ENCODE measurements at places on chromosomes 6 and 20.

- no peak for DNase-seq
Observed at GRCh38 chr6:113588646-113589045, 268.5 kb upstream of the MARCKS start.

DNA sequence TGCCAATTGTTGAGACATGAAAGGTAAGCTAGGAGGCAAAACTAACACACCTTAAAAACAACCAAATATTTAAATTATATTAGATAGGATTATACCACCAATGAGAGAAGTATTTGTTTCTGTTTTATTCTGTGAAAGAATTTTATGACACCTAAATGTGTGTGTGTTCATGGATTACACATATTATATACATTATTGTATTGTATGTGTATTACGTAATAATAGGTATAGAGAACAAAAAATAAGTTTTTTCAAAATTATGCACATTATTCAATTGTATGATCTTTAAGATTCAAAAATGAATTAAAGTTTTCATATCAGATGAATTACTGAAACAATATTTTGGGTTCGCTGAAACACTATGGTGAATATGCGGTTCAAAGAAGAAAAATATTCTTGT, 84.3 kb upstream of the FABP7 start:
- DNase-seq, result no peak

GRCh38 chr20:5670036-5670536, 80.1 kb upstream of the SHLD1 start:
- DNase-seq, result no peak

DNA sequence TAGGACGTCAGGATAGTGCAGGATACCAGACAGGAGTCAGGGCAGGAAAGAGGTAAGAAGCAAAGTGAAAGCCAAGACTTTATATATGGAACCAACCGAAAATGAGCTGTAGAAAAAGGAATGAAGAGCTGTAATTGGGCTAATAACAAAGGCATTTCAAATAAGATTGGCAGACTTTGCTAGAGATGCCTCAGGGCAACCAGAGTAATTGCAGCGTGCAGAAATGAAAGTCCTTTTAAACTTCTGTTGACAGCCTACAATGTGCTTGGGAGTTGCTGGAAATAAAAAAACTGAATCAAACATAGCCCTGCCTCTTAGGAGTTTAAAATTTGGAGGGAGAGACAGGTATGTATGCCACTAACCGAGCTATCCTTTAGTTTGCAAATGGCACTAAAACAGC, 56.4 kb upstream of the NKX2-4 start:
- no peak for DNase-seq

GRCh38 chr20:44004306-44004915, 89.8 kb downstream of the TOX2 start:
- no peak for DNase-seq

DNA sequence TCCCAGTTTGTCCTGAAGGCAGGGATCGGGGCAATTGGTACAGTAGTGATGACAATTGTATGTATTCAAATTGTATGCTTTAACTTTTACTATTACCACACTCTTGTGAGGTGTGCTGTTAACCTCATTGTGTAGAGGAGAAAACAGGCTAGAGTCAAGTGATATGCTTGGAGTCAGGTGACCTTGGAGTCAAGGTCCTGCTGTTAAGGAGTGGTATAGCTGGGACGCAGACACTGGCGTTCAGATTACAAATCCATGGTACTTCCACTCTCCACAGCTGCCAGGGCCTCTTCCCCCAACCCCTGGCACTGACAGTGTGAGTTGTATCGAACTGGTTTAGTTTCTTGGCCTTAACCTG, 10.5 kb downstream of the CNPY3 start:
- no peak for DNase-seq

GRCh38 chr6:126227833-126228702, 111.8 kb upstream of the CENPW start:
- DNase-seq, result peak; percentile 70

DNA sequence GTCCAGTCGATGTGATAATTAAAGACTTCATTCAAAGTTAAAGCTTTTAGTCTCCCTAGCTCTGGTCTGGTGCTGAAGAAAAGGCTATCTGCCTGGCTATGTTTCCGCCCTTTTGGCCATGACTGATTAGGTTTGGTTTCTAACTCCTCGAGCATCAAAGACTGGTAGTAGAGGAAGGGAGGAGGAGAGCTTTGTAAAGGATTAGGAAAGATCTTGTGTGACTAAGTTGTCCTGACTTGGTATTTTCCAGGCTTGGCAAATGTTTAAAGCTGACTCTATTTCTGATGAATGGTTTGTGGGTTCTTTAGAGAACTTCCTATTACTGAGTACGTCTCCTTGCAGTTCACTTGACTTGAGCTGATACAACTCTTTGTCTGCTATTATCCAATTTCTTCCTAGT, 312.9 kb downstream of the GJA1 start:
- no peak for DNase-seq

DNA sequence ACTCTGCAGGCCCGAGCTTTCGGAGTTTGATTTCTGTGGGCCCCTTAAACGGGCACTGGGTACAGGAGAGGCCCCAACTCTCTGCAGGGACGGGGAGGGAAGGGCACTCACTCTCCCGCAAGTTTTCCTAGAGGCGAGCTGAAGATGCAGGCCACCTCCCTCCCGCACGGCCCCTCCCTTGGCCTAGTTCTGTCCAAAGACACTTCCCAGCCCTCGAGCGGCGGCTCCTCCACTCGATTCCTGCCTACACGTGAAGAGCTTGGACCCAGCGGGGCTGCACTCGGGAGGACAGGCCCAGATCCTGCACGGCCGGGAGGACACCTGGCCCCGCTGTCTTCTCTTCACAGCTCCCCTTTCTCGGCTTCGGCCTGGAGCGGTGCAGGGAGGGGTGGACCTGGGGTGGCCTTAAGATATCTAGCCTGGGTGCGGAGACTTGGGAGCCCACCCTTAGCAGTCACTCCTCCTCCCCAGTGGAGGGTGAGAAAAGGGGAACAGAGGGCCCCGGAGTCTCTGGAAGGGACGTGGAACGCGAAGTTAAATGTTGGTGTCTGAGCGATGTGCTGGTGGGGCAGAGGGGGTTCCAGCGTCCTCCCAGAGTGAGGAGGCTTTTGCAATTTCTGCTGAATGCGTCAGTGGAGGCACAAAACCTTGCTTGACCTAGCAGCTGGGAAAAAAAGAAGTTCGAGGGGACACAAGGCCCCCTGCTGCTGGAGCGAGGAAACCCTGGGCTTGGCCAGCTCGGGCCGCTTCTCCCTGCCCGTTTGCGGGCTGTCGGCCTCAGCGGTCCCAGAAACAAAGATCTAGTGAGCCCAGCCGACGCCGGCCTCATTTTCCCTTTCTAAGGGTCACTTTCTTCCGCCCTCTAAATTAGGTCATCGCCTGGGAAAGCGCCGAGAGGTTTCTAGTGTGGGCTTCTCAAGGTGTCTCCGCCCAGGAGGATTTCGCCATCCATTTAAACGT, 4.9 kb downstream of the OLIG3 start:
- no peak for DNase-seq

DNA sequence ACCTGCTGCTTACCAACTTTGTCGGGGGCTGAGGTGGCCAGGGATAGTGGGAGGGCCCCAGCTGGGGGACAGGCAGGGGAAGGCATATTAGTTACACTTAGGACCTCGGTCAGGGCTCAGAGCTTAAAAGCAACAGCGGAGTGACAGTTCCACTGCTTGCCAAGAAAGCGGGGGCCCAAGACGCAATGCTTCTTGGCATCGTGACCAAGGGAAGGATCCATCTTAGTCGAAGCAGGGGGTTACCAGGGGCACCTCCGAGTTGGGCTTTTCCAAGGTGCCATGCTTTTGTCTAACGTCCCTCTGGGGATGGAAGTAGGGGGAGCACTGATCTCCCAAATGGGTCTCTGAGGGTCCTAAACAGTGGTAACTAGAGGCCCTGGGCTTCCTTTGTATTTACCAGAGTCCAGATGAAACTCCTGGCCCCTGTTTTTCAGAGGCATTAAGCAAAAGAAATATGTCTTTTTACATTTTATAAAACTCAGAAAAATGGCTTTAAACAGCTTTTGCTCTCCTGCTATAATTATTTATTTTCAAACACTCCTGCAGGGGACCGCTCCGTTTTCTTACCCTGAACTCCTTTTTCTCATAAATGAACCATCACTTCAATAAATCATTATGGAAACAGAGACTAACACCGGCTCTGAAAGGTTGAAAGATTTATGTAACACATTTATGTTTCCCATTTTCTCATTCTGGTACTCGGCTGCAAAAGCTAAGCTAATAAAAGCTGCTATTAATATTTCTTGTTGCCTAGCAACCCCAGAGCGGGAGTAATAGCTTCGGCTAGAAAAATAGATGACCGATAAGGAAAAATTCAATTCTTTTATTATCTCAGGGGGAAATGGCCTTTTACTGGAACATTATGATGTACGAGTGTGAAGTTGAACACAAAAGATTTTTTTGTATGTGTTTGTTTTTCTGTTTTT, 100.4 kb downstream of the TOX2 start:
- no peak for DNase-seq

DNA sequence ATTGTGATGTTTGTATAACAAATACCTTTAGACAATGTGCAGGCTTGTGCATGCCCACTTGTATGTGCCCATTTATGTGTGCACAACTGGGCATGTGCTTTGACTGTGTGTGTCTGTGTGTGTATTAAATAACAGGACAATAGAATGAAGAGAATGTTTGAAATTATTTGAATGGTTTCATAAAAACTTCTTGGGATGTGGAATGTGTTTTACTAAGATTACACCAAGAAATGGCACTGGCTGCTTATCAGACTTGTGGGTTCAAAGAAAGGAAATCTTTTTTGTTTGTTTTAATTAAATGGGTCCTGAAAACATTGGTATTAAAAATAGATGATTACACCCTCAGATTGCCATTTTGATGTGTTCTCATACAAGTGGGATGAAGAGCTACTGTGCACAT, 191.6 kb upstream of the CCN2 start:
- no peak for DNase-seq

GRCh38 chr6:25142506-25142905, 136.7 kb upstream of the CARMIL1 start:
- DNase-seq, result no peak

- no peak for DNase-seq
Observed at GRCh38 chr6:130107710-130108109, 89.3 kb downstream of the L3MBTL3 start.

DNA sequence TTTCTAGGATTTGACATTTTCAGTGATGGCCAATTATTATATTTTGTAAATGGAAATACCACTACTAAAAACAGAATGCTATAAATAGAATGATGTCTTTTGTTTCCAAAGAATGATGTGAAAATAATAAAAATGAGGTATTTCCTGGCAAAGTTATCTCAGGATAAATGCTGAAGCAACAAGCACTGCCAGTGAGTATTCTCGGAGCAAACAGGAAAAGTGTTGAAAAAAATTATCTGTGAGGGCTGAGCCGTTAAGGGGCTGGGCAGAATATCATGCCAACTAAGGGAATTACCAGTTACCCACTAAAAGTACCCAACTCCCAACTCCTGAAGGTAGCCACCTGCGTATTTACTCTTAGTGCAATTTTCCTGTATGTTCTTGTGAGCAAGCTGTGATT, 23.6 kb upstream of the SCAF8 start:
- no peak for DNase-seq

DNA sequence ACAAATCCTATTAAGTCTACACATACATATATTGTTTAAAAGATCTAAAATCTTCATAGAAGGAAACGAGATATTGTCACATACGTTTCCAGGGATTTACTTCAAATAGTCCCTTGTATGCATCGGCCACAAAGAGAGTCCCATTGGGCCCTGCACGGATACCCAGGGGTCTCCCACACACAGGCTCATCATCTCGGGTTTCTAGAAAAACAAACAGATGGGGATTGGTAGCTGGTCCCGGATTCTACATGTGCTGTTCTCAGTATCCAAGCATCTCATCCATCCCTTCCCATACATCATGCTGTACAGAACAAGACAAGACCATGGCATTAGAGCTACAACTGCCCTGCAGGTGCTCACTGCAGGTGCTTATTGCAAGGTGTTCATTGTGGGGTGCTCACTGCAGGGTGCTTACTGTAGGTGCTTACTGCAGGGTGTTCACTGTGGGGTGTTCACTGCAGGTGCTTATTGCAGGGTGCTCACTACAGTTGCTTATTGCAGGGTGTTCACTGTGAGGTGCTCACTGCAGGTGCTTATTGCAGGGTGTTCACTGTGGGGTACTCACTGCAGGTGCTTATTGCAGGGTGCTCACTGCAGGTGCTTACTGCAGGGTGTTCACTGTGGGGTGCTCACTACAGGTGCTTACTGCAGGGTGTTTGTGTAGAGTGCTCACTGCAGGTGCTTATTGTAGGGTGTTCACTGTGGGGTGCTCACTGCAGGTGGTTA, 21.0 kb downstream of the APMAP start:
- no peak for DNase-seq

DNA sequence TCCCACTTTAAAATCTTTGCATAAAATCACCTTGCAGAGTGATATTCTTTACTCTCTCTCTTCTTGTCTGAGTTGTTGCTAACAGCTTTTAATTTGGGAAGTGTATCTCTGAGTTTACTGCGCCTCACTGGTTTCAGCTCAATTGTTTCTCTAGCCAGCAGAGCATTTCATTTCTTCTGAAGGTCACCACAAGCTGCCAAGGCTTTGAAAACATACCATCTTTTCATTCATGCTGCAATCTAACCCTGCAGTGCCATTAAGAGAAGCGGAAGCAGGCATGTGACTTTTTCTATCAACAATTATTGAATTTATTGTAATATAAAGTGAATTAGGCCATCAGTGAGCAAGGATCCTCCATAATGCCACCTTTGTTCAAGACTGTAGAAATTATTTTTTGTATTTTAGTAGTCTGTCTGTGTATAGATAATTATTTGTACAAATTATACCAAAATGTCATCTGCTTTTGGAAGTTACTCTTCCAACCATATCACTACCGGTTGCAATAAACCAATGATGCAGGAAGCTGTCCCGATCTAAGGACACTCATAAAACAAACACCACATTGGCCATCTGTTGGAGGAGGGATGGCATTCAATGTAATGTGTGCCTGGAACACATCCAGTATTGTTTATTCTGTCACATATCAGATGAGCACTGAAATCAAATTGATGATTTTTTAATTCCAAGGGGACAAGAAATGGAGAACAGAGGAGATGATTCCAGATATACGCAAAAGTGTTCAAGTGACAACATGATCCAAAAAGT, 26.8 kb downstream of the HS3ST5 start:
- peak; percentile 39 for DNase-seq

DNA sequence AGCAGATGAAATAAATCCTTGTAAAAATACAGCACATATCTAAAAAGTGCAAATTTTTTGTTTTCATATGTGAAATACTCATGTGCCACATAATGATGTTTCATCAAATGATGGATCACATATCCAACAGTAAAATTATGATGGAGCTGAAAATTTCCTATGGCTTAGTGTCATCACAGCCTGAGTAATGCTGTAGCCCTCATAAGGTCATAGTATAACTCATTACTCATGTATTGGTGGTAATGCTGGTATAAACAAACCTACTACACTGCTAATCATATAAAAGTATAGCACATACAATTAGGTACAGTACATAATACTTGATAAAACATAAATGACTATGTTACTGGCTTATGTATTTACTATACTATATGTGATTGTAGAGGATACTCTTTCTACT, 12.9 kb downstream of the TSPYL1 start:
- DNase-seq, result no peak

DNA sequence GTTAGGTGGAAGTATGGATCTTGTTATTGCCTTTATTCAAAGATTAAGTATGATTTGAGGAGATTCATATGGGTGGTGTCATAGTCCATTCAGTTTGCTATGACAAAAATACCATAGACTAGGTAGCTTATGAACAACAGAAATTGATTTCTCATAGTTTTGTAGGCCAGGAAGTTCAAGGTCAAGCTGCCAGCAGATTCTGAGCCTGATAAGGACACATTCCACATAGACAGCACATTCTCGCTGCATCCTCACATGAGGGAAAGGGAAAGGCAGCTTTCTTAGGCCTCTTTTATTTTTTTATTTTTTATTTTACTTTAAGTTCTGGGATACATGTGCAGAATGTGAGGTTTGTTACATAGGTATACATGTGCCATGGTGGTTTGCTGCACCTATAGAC, 27.7 kb downstream of the ME1 start:
- no peak for DNase-seq

All from kidney glomerular epithelial cell (primary cell).